ENCODE measurements at places on chromosomes 6 and 20. TPM values are rescaled to one million over a fixed set of nuclear protein-coding genes. Genes with fewer than 3 reads are reported as not detected.

Gene RGS17
- not detected for total RNA-seq

Gene DEFB129
- total RNA-seq, result not detected

DNA sequence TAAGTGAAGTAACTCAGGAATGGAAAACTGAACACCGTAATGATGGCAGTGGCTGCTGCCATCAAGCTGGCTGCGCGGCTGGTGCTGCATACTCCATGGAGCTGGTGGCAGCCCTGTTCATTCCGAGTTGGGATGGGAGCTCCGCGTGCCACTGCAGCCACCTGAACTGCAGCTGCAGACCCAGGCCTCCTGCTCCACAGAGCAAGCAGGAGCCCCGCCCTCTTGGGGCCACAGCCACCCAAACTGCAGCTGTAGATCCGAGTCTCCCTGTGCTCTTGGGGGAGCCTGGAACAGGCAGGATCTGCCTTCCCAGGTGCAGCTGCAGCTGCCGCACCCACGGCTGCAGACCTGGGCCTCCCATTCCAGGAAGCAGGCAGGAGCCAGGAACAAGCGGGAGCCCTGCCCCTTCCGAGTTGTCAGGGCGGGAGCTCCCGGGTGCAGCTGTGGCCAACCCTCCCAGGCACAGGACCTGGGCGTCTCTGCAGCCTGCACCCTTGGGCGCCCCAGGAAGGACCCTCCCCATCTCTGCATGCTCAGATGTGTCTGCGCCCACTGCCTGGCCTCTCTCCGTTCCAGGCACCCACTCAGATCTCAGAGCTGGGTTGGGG, 120.2 kb downstream of the GMPR start:
- H3K27ac ChIP-seq, result no peak overlapping the region
- DNase-seq, result no peak
- no peaks in the 10 kb centered on the region for H3K27me3 ChIP-seq

DNA sequence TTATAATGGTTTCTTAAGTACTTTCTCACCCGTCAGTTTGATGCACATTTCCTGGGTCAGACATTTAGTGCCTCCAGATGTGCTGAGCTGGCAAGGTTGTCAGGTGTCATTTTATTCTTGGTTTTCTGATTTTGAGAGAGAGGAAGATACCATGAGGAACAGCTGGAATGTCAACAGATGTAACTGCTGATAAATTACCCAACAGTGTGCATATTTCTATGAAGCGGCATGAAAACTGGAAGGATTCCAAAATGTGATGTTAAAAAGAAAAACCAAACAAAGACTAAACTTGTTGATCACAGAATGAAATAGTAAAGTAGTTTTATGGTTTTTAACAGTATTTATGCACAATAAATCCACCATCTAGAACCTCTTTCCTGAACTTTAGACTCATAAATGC, 447.3 kb downstream of the HDGFL1 start:
- no peak overlapping the region for H3K4me3 ChIP-seq
- no peak overlapping the region for H3K27ac ChIP-seq
- no peak for DNase-seq
- no peaks in the 10 kb centered on the region for H3K4me1 ChIP-seq

DNA sequence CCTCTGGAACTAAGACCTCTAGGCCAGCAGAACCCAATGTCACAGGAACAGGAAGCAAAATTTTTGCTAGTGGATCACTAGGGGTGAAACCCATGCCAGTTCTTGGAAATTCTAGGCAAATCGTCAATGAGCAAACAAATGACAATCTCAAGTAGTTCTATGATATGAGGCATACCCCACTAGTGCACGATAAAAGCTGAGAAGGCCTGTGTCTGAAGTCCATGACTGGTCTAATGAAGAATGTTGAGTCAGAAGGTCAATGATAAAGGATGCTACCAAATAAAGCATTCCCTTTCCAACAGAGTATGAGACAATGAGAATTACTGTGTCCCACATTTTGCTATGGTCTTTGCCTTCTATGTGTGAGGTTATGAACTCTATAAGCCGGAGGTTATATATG, 149.4 kb upstream of the NOX3 start:
- no peaks in the 10 kb centered on the region for H3K27me3 ChIP-seq
- no peaks in the 10 kb centered on the region for H3K36me3 ChIP-seq
- DNase-seq, result no peak
- H3K4me3 ChIP-seq, result no peak overlapping the region
- H3K27ac ChIP-seq, result no peak overlapping the region

GRCh38 chr20:54173653-54174456, at the start of gene CYP24A1:
TSS of gene CYP24A1 (minus strand) at chr20:54173986. CDS start at chr20:54173579, 407 bp downstream.
- no peak within 1 kb of the TSS for H3K27ac ChIP-seq
- H3K36me3 ChIP-seq, result no peaks in the 10 kb centered on the region
- no peak within 1 kb of the TSS for H3K4me3 ChIP-seq
- peaks cover 10% of the 10 kb centered on the region for H3K27me3 ChIP-seq
- DNase-seq, result peak; percentile 38

DNA sequence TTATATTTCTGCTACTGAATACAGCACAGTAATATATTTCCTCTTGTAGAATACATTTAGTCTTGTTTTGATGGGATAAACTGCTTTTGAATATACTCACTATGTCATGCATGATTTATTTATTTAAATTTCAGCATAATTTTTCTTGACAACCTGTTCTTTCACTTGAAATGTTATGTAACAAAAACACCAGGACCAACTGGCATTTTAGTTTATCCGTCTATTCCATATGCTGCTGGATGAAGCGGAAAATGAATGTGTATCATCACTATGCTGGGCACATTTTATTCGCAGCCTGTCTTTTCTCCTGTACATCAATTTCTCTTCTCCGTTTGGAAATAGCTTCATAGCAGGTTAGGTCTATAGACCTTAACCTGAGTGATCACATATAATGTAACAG, 206.8 kb upstream of the PLCB4 start:
- H3K27ac ChIP-seq, result no peak overlapping the region
- no peaks in the 10 kb centered on the region for H3K4me1 ChIP-seq
- H3K36me3 ChIP-seq, result no peaks in the 10 kb centered on the region
- no peak for DNase-seq
- no peaks in the 10 kb centered on the region for H3K27me3 ChIP-seq

DNA sequence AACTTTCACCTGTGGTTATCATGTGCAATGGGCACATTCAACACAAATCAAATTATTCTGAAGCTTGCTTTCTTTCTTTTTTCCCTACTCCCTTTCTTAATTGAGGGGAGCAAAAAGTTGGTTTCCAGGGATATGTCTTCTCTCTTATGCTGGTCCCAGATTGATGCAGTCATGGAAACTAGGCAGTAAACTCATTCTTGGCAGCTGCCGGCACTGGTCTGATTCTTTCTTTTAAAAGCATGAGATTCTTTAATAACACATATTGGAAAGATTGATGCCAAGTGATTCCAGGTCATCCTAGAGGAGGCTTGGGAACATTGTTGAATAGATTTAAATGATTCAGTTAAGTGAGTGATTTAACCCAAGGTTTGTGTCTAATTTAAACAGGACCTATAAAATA, 29.0 kb downstream of the PTPRA start:
- H3K4me3 ChIP-seq, result no peak overlapping the region
- no peak overlapping the region for H3K27ac ChIP-seq
- no peak for DNase-seq
- no peaks in the 10 kb centered on the region for H3K4me1 ChIP-seq
- no peaks in the 10 kb centered on the region for H3K36me3 ChIP-seq

- H3K27me3 ChIP-seq, result no peaks in the 10 kb centered on the region
- DNase-seq, result no peak
- no peak overlapping the region for H3K4me3 ChIP-seq
Measured at GRCh38 chr6:87196275-87196842, 41.0 kb downstream of the ZNF292 start.

Gene LHFPL5
- total RNA-seq, result not detected

DNA sequence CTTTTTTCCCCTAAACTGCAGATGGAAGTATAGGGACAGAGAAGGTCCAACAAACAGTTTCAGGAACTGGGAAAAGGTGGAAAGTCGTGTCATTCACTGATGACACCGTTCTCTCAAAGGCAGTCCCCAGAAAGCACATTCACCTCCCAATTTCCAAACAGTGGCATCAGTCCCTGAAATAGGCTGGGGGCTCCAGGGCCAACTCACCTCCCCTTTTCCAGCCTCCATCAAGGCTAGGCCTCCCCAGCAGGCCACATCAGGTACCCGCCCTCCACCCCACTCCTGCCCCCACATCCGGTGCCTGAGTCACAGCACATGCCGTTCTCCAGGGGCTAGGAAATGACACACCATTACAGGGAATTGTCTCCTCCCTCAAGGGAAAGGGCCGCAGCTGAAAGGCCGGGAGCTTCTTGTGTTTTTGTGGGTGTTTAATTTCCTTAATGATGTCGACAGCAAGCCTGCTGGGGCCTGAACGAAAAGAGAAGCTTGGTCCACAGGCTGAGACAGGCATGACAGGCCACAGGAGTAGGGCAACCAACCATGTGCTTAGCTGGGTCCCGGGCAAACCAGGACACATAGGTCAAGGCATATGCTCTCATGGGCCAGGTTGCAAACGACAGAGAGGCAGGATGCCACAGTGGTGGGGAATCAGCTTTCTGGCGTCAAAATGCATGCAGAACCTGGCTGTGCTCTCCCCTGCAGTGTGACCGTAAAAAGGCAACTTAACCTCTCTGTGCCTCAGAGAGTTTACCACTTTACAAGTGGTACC, 39.2 kb downstream of the ZMYND8 start:
- no peak overlapping the region for H3K4me3 ChIP-seq
- no peaks in the 10 kb centered on the region for H3K36me3 ChIP-seq
- H3K27ac ChIP-seq, result peak overlapping the region; percentile 83
- H3K4me1 ChIP-seq, result peaks cover 42% of the 10 kb centered on the region

- H3K4me1 ChIP-seq, result no peaks in the 10 kb centered on the region
- H3K27me3 ChIP-seq, result no peaks in the 10 kb centered on the region
- H3K36me3 ChIP-seq, result peaks cover 22% of the 10 kb centered on the region
Measured at GRCh38 chr6:35857853-35858252, 52.7 kb downstream of the LHFPL5 start.

Gene NR2E1
- total RNA-seq, result not detected

Gene NQO2
- total RNA-seq, result 64.3 TPM

DNA sequence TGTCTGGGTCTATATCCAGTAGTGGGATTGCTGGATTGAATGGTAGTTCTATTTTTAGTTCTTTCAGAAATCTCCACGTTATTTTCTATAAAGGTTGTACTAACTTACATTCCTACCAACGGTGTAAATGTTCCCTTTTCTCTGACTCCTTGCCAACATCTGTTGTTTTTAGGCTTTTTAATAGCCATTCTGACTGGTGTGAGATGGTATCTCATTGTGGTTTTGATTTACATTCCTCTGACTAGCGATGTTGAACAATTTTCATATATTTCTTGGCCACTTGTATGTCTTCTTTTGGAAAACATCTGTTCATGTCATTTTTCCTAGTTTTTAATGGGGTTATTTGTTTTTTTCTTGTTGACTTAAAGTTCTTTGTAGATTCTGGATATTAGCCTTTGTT, 99.3 kb downstream of the BMP2 start:
- no peaks in the 10 kb centered on the region for H3K4me1 ChIP-seq
- H3K36me3 ChIP-seq, result no peaks in the 10 kb centered on the region
- H3K4me3 ChIP-seq, result no peak overlapping the region
- no peak for DNase-seq
- no peak overlapping the region for H3K27ac ChIP-seq

Gene EEF1A2
- 0.22 TPM for total RNA-seq

- H3K36me3 ChIP-seq, result no peaks in the 10 kb centered on the region
- no peaks in the 10 kb centered on the region for H3K4me1 ChIP-seq
- no peaks in the 10 kb centered on the region for H3K27me3 ChIP-seq
- H3K4me3 ChIP-seq, result no peak overlapping the region
- H3K27ac ChIP-seq, result no peak overlapping the region
Measured at GRCh38 chr6:19860235-19860877, 23.2 kb downstream of the ID4 start.

Gene DSE
- 8.2 TPM for total RNA-seq

Gene UBD
- 5.3 TPM for total RNA-seq

Gene ZKSCAN8
- total RNA-seq, result 5.4 TPM

- H3K36me3 ChIP-seq, result peaks cover 3% of the 10 kb centered on the region
- H3K27me3 ChIP-seq, result no peaks in the 10 kb centered on the region
Measured at GRCh38 chr6:33737267-33738026, 9.3 kb downstream of the IP6K3 start.

DNA sequence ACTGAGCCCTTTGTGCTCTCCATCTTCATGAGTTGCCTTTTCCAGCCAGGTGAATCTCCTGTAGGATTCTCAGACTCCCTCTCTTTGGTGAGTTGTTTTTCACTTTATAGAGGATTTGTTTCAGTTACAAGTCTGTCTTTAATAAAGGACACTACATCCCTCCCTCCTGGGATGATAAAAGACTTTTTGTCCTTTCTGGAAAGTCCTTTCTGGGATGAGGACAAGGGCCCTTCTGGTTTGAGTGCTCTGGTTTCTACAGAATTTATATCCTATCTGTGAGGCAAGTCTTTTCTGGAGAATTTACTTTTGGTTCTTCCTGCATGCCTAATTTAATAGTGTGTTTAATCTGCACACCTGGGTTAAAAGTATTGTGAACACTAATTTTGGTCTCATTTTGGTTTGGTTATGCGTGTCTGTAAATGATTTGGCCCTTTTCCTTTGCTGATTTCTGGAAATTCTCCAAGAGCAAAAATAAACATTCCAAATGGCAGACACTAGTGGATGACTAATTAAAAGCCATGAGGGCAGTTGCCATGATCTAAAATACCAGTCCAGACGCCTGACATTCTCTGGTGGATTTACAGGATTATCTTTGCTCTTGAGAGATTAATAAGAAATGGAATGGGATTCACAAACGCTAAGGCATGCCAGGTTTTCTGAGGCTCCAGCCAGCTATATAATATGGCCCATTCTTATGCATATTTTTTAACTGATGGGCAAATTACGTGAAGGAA, 44.8 kb downstream of the TCP11 start:
- no peak for DNase-seq
- H3K4me3 ChIP-seq, result no peak overlapping the region
- H3K36me3 ChIP-seq, result no peaks in the 10 kb centered on the region
- no peaks in the 10 kb centered on the region for H3K27me3 ChIP-seq
- peak overlapping the region; percentile 15 for H3K27ac ChIP-seq

- no peaks in the 10 kb centered on the region for H3K36me3 ChIP-seq
- no peak for DNase-seq
Measured at GRCh38 chr6:101281266-101281665, 112.2 kb upstream of the GRIK2 start.

DNA sequence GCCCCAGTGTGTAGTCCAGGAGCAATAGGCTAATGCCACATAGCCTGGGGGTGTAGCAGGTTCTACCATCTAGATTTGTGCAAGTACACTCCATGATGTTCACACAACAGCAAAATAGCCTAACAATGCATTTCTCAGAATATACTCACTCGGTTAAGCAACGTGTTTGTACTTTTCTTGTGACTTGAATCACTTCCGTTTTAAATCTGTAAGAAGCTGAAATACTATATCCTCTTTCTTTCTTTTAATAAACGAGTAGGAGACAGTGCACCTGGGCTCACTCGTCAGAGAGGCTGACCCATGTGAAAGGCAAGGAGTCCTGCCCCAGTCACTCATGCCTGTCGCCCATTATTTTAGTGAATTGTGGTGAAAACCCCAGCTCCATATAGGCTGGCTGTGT, 201.6 kb downstream of the FOXA2 start:
- no peaks in the 10 kb centered on the region for H3K36me3 ChIP-seq
- H3K4me3 ChIP-seq, result no peak overlapping the region

All from right lobe of liver (tissue), 6 donors.